ENCODE measurements at places on chromosomes 6 and 20.

- DNase-seq: no peak
These were observed 62.0 kb downstream of the CDH26 start for GRCh38 chr20:60020251-60020650.

DNA sequence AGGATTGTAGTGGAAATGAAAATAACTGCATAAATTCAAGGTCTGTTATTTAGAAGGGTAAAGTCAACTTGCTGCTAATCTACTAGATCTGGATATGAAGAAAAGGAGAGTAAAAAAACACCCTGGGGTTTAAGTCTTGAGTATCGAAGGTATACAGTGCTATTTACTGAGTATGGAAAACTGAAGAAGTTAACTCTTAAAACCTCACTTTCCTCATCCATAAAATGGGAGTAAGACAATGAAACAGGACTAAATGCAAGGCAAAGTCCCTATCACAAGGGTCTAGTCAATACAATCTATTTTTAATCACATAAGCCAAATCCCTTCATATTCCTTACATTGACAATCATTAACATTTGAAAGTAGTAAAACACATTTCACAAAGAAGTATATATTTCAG lies 2.2 kb downstream of the FBXO5 start:
- no peak for DNase-seq

DNA sequence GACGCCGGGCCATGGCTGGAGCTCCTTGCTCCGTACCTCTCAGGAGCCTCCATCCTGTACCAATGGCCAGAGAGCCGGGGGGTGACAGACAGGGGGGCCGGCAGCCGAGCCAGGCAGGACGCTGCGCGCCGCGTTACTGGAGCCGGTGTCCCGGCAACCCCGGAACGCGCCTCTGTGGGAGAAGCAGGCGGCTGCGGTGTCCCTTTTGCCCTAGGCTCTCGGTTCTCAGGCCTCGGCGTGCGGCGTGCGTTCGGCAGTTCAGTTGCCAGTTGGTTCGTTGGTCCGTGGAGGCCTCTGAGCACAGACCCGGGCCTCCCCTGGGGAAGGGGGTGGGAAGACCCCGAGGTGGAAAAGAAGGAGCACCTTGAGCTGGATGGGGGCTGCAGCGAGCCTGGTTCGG lies at the start of gene SPATS1:
Gene SPATS1, plus strand, starts transcription at position 162 of the 400 bp plus-strand sequence. CDS start 446 bp downstream, outside the sequence.
- DNase-seq: no peak

DNA sequence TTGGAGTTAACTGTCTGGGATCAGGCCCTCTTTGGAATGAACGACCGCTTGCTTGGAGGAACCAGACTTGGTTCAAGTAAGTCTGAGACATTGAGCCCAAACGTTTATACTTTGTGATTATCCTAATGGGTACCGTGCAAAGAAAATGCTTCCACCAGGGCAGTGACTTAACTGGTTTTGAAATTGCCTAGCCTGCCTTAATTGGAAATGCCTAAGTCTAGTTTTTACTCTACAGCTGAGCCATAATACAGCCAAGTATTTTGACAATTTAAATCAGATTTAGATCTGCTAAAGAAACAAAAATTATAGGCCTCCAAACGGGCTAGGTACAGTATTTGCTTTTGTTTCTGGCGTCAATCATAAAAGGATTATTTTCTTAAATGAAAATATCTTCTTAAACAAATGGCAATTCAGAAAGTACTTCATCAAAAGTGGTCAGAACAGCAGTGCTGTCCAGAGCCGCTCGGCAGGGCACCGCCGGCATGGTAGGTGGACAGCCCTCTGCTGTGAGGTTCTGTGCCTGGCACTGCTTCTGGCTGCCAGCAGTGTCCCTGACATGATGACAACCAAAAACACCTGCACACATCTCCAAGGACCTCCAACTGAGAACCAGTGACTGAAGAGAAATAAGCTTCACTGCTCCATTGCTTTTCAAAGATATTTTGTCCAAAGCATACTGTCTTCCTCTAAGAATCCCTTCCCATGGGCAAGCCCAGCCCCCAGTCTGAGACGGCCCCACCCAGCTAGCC lies 55.6 kb downstream of the EZR start:
- DNase-seq: no peak

GRCh38 chr6:117338567-117338966 lies 73.2 kb downstream of the VGLL2 start:
- no peak for DNase-seq

- DNase-seq: no peak
These were observed 7.0 kb downstream of the IL22RA2 start for GRCh38 chr6:137166247-137167098.

GRCh38 chr20:61846741-61847419 lies 218.8 kb downstream of the TAF4 start:
- no peak for DNase-seq

DNA sequence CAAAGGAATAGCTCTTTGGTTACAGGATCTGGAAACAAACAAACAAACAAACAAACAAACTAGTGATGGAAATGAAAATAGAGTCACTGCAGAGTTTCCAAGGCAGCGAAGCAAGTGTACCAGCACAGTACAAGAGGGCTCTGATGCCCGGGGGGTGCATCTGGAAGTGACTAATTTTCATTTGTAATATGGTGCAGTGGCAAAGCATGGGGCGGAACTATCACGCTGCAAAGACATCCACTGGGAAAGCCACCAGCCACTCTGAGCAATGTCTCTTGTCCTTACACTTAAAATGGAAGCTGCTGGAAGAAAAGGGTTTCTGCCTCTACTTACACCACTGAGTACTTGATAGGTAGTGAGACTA lies 44.4 kb upstream of the NEDD9 start:
- no peak for DNase-seq

DNA sequence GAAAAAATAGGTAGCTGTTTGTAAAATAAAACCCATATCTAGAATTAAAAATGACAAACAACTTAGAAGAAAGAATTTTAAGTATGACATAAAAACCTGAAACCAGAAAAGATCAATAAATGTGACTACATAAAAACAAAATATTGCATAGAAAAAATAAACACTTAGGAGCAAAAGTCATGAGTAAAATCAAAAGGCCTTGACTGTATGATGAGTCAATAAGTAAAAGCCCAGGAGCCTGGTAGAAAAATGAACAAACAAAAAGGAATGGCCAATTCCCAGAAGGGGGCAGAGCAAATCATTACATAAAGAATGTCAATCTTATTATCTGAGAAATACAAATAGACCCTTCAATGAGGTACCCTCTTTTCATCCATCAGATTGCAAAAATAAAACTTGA lies 20.7 kb upstream of the ENPP1 start:
- DNase-seq: no peak

DNA sequence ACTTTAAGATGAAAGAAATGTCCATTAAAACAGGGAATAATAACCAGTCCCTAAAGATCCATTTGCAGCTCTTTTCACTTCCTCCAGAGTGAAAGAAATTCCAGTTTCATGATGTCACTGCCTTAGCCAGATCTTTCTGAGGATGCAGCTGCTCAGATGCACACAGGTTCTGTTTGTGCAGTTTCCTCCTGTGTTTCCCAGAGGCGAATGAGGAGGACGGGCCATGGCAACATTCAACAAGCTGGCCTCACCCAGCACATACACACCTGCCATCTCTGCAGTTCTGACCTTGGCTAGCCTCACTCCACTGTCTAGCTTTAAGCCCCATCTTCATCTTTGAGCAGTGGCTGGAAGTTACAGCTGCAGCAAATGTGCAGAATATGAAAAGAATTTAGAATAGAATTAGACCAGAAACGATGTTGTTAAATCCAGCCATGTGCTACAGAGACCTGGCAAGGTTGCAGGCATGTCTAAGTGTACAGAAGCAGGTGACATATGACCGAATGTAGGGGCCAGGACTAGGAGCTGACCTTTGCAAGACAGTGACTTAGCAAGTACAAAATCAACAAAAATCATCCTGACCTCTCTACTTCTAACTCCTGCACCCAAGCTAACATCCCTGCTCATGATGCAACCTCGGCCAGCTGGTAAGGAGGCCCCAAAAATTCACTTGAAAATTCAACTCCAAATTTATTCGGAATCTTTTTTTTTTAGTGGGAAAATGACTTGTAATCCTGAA lies 35.0 kb downstream of the FAM50B start:
- DNase-seq: no peak

DNA sequence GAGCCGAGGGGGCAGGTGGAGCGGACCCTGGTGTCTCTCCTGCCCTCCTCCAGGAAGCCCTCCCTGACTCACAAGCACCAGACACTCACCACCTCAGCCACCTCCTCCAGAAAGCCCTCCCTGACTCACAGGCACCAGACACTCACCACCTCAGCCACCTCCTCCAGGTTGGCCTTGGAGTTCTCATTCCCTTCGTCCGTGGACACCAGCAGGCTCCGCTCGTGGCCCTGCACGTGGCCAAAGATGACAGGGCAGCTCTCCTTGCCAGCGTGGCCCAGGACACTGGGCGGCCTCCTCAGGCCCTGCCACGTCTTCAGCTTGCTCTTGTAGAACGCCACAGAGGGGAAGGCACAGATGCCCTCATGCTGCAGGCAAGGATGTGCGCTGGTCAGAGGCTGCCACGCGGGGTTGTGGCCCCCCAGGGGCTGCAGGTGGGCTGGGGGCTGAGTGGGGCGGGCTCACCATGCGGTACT lies 6.4 kb downstream of the FNDC11 start:
- no peak for DNase-seq

DNA sequence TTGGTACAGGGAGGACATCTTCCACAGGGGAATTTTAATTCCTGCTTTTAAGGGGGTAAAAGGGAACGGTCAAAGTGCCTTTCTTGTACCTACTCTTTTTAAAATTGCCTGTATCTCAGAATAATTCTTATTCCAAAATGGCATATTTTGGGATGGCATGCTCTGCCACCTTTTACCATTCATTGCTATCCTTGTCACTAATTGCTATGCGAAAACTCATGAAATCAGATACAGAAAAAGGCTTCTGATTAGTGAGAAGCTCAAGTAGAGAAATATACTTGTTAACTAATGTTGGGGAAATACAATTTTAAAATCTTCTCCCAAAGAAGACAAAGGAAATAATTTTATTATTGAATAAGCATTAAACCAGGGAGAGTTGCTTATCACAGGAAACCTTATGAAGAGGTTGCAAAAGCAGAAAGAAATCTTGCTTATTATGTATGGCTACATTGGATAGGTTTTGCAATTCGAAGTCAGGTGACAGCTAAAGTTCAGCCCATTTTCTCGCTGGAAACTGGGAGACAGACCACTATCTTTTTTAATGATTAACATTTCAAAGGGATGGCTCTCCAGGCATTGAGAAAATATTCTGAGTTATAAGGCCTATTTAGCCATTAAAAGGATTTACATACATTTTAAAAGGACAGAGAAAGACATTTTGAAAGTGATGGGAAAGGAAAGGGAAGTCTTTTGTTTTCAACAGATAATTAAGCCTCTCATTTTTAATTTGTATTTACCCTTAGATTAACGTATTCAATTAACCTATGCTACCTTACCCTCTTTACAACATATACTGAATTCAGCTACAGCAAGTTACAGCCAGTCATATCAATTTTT lies 110.3 kb upstream of the PRSS16 start:
- DNase-seq: no peak

DNA sequence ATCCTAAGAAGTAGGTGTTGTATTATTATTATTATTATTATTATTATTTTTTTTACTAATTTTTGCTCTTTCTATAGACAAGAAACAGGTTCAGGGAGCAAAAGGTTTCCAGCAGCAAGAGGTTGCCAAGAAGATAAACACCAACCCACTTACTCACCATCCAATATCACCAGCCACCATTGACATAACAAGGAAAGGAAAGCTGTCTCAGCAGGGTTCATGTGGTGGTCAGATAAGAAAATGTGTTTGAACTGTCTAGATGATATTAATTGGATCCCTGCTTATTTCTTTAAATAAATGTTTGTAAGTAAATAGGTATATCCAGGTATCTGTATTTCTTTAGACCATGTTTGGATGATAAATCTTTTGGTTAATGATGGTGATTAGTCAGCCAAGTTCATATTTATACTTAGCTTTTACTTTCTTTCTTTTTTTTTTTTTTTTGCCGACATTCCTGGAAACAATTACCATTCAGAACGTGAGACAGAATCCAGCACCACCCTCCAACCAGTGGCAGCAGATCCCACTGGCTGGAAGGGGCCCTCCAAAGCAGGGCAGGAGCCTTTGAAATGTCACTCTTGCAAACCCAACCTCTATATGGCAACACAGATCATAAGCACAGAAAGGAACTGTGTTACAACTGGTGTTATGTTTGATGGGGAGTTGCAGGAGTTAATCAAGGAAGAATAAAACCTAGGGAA lies 139.2 kb upstream of the ECI2 start:
- no peak for DNase-seq

DNA sequence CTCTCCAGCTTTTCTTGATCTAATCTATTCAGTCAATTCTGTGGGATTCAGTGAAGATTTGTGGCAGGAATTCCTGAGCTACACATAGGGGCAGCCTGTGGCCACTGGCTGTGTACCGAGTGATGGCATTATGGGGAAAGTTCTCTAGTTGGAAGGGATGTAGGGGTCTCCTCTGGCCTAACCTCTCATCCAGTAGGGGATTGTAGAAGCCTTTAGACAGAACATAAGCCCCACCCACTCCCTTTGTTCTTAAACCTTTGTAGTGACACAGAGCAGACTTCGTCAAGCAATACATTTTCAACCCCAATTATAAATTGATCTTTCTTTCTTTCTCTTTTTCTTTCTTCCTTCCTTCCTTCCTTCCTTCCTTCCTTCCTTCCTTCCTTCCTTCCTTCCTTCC lies 188.9 kb downstream of the QKI start:
- no peak for DNase-seq

DNA sequence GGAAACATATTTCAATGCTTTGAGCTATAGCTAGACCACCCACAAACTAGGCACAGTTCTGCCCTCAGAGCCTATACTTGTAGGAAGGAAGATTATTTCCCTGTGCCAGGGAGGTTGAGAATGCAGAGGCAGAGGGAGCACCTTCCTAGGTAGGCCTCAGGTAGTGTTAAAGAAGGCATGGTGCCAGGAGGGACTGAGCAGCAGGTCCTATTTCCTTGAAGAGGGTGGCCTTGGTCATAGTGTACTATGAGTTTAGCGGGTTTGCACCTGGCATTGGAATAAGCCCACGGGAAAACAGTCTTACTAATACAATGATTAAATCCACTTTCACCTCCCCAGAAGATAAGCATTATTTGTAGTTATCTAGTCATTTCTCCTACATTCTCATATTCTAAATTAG lies 375.4 kb downstream of the CDKAL1 start:
- DNase-seq: no peak

- no peak for DNase-seq
These were observed 76.9 kb upstream of the RIPOR2 start for GRCh38 chr6:25012657-25013056.

GRCh38 chr20:59580146-59580946 lies 24.0 kb upstream of the PHACTR3 start:
- no peak for DNase-seq

GRCh38 chr20:22533823-22534751 lies 50.3 kb downstream of the FOXA2 start:
- no peak for DNase-seq

- no peak for DNase-seq
These were observed 58.5 kb downstream of the PCNA start for GRCh38 chr20:5061213-5061612.

- DNase-seq: no peak
These were observed 16.0 kb downstream of the KIF13A start for GRCh38 chr6:17971128-17972073.

- DNase-seq: peak; percentile 22
These were observed 18.6 kb downstream of the TREML2 start for GRCh38 chr6:41182069-41183034.

- no peak for DNase-seq
These were observed 26.6 kb downstream of the PYGB start for GRCh38 chr20:25274481-25274880.

- no peak for DNase-seq
These were observed 7.2 kb upstream of the KIF25 start for GRCh38 chr6:167990016-167990945.
